ENCODE measurements at places on chromosomes 3 and 15.

DNA sequence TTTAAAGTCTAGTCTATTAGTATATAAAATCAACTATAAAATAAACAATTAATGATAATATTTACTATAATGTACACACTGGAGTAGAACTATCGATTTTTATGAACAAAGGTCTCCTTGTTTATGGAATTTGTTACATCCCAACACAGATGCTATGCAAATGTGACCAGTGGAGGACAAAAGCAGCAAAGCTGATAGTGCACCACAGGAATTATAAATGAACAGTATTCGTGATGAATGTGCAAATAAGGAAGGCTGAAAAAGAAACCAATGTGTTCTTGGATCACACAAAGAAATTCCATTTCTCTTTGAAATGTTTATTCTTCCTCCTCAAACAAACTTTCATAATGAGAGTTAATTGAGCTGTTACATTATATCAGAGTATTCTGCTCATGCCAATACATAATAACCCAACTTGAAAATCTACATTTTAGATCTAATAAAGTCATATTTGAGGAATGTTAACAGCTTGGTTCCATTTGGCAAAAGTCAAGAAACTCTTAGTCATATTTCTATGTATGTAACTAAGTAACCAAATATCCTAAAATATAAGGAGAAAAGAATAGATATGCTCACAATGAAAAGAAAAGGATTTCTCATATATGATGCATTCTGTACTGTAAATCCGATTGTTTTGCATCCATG, 79.3 kb downstream of the NEK10 start:
- DNase-seq = no peak

GRCh38 chr15:40162552-40162951, 1.7 kb downstream of the BUB1B start:
- DNase-seq = no peak

DNA sequence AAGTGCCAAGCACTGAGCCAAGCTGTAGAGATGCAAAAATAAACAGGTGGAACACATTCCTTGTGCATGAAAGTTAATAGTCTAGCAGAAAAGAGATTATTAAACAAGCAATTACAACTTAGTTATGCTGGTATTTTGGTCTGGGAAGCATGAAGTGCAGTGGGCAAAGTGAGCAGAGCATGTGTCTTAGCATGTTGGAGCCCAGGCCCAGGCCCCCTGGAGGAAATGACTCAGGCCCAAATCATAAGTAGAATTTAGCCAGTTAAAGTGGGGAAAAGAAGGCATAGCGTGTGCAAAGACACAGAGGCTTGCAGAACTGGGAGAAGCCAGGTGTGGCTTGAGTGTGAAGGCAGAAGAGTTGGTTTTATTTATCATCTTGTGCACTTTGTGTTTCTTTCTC, 163.8 kb upstream of the ATP11B start:
- DNase-seq = no peak

DNA sequence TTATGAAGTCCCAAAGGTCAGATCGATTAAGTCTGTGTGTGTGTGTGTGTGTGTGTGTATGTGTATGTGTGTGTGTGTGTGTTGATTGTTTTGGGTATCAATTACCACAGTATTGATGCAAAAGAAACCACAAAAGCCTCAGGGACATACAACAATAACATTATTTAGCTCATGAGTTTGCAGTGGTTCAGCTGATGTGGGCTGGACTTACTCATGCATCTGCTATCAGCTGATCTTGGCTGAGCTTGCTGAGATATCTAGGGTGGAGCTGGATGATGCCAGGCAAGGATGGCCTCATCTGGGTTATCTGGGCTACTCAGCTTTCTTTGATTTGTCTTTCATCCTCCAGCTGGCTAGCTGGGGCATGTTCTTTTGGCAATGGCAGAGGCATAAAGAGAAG, 82.4 kb upstream of the PRR23C start:
- DNase-seq = no peak

- no peak for DNase-seq
Observed at GRCh38 chr3:115021061-115021460, 126.0 kb downstream of the ZBTB20 start.

GRCh38 chr3:65861718-65862117, 177.0 kb downstream of the MAGI1 start:
- DNase-seq = no peak

- DNase-seq = no peak
Observed at GRCh38 chr3:196311-197148, at the start of gene CHL1. TSS of gene CHL1 (plus strand) at chr3:196763. CDS start at chr3:319777, 123,014 bp downstream.

GRCh38 chr3:101966226-101966625, 116.9 kb downstream of the NFKBIZ start:
- DNase-seq = no peak

- no peak for DNase-seq
Observed at GRCh38 chr15:66770518-66771350, 68.7 kb downstream of the SMAD6 start.

DNA sequence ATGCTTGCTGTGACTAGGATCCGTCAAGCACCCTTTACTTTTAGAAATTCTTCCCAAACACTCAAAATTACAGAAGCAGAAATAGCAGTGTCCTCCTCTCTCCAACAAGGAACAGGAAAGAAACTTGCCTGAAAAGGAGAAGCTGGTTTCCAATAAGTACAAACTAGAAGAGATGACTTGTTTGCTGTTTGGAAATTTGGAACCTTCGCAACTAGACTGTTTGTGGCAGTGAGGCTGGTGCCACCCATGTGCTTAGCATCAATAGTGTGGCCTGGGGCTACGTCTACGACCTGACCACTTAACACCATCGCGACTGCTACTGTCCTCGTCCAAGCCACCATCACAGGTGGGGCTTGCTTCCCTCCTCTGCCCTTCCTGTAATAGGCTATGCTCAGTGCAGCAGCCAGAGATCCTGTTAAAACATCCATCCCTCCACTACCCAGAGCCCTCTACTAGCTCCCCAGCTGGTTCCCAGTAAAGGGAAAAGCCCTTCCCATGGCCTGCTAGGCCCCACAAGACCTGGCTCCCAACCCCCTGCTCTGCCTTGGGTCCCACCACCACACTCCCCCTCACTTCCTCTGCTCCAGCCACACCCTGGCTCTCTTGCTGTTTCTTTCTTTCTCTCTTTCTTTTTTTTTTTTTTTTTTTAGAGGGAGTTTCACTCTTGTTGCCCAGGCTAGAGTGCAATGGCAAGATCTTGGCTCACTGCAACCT, 52.6 kb upstream of the CCR2 start:
- DNase-seq = no peak

GRCh38 chr3:119343719-119344118, 49.5 kb downstream of the ARHGAP31 start:
- no peak for DNase-seq

GRCh38 chr3:18735005-18735404, 309.9 kb upstream of the SATB1 start:
- no peak for DNase-seq

GRCh38 chr15:57562196-57562769, 29.4 kb upstream of the MYZAP start:
- DNase-seq = no peak

GRCh38 chr3:24224666-24225384, 269.8 kb downstream of the THRB start:
- no peak for DNase-seq

DNA sequence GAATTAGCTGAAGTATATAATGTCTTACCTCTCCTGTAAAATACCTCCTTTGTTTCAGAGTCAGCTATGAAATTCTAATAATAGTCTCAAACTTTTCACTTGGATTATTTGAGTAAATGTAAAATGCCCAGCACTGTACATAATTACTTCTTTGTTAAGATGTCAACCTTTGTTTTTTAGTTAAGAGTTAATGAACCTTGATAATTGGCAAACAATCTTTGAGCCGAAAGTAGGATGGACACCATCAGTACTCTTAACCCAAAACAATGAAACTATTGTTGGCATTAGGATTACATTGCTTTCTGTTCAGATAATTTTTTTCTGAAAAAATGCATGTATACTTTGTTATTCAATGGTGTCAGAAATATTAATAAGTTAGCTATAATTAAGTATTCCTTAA, 3.0 kb upstream of the NECTIN3 start:
- no peak for DNase-seq

DNA sequence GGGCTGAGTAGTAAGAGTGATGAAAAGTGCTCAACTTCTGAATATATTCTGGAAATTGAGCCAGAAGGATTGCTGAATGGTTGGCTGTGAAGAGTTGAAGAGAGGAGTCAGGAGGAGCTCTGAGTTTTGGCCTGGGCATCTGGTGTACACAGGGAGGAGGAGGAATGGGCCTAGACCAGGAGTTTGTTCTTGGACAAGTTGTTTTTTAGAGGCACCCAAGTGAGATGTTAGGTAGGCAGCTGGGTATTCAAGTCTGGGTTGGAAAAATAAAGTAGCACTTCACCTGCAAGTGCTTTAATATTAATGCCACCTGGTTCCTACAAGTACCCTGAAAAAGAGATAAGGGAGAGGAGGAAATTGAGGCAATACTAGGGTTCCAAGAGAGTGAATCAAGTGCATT, 14.7 kb downstream of the BSN start:
- no peak for DNase-seq

GRCh38 chr3:107973152-107973551, 117.7 kb downstream of the CD47 start:
- no peak for DNase-seq
